DMS153 (cell line): ENCODE measurements at places on chromosomes 2 and 18.
A peak's percentile ranks its signal among the peaks of the same experiment; 100 is the strongest.

GRCh38 chr18:3889121-3889520 lies 439.1 kb downstream of the TGIF1 start:
- DNase-seq = no peak

DNA sequence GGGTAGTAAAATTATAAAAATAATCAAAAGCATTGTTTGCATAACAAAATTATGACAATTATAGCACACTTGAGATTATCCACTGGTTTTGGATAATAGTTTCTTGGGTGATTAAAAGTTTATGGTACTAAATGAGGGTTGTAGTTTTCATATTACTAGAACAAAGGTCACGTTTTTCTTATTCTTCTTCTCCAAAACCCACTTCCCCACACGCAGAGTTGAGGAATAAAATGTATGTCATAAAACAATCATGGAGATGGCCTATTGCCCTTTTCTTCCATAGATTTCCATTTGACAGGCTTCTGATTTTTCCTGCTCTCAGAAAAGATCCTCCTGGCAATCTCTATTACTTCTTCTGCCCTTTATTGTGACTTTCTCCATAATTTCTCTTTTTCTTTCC lies 863.9 kb downstream of the ERBB4 start:
- DNase-seq = no peak

DNA sequence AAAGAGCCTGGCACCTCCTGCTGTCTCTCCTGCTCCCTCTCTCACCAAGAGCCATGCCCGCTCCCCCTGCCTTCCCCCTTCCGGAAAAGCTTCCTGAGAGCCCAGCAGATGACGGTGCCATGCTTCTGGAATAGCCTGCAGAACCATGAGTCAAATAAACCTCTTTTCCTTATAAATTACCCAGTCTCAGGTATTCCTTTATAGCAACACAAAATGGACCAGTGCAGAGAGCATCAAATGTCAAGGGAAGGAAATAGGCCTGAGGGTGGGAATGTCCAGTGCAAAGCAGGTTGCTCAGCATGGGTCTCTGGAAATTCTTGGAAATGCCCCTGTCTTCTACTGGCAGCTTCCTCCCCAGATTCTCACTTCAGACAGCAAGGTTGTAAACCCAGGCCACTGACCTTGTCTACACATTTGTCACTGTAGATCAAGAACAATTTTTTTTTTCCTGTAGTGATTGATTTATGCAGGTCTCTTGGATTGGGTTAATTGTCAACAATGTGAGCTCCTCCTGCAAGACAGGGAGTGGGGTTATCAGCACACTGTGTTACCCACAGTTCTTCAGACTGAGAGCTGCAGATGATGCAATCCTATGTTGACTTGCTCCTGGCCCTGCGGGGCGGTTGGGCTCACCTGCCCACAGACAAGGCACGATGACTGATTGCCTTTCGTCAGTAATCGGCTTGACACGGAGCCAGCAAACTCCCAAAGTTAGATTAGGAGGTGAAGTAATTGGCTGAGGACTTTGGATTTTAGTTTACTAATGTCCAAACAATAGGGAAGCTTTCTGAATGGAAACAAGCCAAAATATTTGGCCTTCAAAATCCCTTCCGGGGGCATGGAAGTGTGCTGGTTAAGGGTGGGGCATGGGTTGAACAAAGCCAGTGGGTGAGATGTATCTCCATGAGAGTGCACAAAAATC lies 5.4 kb upstream of the BOD1L2 start:
- peak; percentile 88 for DNase-seq

- no peak for DNase-seq
Measured at GRCh38 chr2:59046401-59047372, 805.6 kb upstream of the FANCL start.

- DNase-seq = no peak
Measured at GRCh38 chr2:234670052-234670451, 173.2 kb upstream of the ARL4C start.

- DNase-seq = no peak
Measured at GRCh38 chr2:196262606-196263005, 91.2 kb upstream of the STK17B start.

GRCh38 chr2:119263025-119263424 lies 39.4 kb downstream of the STEAP3 start:
- DNase-seq = no peak

DNA sequence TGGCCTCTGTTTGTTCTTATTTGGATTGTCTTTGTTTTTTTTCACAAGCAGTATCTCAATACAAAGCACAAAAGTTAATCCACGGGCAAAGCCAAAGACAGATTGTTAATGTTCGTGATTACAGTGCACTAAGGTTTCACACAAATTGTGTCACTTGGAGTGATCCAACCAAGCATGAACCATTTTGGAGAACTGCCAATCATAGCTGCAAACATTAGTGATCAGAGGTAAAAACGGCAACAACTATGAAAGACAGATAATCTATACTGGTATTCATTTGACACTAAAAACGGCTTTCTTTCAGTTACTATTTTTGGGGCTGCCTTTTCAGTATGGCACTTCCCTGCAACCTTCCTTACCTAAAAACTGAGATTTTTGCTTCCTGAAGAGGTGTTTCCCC lies 213.1 kb upstream of the GULP1 start:
- no peak for DNase-seq

DNA sequence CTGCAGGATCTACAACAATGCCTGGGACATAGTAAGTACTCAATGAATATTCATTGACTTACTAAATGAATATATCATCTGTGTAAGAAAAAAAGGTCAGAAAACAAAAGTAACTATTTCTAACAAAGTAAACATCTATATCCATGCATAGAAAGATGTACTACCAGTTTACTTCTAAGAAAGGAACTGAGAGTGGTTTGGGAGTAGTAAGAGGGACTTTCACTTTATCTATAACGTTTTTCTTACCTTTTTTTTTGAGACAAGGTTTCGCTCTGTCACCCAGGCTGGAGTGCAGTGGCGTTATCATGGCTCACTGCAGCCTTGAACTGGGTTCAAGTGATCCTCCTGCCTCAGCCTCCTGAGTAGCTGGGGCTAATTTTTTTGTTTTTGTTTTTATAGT lies 25.7 kb downstream of the DHX57 start:
- no peak for DNase-seq

DNA sequence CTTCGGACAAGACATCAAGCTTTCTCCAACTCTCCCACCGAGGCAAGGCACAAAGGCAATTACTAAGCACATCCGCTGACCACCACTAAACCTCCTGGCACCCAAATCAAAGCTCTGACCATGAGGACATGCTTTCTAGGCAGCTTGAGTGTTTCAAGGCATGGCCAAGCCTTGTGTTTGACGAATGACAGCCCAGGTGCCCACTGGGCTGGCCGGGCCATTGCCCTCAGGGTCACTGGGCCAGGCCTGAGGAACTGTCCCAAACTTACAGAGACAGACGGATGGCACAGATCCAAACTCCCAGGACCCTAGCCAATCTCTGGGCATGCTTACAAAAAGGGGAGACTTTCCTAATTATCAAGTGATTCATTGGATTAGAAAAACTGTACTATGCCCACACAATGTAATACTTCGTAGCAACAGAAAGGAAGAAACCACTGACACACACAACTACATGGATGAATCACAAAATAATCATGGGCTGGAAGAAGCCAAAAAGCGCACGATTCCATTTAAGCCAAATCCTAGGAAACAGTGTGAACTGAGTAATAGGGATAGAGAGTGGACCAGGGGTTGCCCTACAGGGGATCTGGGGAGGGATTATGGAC lies 20.2 kb downstream of the CRACDL start:
- DNase-seq = no peak

DNA sequence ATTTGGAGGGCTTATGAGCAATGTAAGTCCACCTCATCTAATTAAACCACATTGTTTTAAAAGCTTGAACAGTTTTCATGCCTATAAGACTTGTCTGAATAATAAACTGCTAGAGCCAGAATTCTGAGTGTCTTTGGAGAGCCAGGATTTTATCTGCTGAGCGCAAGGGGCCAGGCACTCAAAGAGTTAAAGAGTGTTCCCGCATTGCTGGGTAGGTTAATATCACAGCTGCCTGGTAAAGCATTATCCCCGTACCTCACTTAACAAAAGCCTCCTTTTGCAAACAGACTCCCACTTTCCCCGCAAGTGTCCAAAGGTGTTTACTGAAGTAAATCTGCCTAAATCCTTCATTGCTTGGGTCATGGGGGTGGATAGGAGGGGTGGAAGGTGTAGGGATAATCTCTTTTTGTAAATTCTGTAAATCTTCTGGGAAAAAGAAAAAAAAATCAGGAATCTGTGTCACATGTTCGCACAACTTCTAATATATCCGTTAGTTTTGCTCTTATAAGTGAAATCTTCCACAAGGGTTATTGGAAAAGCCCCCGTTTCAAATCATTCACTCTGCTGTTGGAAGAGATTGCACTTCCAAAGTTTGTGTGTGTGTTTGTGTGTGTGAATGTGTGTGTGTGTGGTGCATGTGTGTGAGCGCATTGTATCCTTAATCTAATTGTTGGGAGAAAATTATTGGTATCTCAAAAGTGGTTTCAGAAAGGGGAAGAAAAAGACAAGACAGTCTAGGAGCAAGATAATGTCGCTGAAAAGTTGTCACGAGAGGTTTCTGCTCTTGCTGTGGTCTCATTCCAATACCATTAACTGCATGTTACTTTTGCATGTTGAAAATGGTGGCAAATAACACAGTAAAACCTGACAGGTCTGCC lies 10.7 kb downstream of the ZEB2 start:
- no peak for DNase-seq

GRCh38 chr2:85737961-85738360 lies 15.8 kb upstream of the ATOH8 start:
- DNase-seq = no peak

DNA sequence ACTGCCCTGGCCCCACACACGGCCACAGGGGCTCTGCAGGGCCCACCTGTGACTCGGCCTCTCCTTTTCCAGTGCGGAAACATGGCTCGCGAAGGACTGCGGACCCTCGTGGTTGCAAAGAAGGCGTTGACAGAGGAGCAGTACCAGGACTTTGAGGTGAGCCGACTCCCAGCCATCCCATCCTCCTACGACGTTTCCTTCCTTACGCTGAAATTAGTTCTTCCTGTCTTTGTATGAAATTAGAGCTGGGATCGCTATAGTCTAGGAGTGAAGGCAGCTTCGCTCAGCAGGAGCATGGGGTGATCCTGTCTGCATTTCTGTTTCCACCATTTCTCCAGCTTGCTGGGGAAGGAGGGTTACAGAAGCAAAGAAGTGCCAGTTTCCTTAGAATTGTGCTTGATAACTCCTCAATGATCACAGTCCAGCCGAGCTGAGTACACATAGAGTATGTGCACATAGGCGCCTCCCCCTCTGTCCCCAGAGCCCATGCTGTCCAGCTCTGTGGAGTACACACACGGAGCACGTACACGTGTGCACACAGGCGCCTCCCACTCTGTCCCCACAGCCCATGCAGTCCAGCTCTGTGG lies 59.1 kb upstream of the NFATC1 start:
- DNase-seq = no peak

- DNase-seq = no peak
Measured at GRCh38 chr18:39911716-39912115, 2043.3 kb upstream of the PIK3C3 start.

- DNase-seq = peak; percentile 23
Measured at GRCh38 chr18:74284191-74284979, 7.4 kb downstream of the CYB5A start.

DNA sequence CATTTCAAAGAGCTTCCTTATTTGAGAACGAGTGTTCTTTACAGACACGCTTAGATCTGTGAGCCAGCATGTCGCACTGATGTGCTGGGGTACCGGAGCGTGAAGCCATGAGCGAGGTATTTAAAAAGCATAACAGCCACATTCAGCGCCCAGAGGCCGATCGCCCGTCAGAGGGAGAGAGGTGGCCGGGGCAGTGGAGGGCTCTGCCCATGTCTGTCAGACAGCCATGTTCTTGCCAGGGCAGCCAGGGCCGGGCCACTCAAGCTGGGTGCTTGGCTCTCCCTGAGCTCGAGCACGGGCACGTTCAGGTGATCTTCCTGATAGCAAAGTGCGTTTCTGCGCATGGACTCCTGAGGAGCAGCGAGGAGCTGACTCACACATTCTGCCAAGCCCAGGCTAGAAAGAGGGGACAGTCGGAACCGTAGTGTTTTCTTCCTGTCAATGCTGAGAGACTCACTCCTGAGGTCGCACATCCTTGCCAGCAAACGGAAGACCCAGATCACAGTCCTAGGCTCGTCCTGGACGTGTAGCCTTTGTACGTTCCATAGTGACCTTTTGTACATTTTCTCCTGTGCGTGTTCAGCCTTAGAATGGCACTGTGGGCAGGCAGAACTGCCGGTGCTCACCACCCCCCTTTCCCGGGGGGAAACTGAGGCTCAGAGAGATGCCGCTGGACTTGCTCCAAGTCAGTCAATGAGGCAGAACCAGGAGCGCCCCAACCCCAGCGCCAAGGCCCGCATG lies 100.7 kb downstream of the NFATC1 start:
- DNase-seq = no peak

GRCh38 chr2:174835797-174836255 lies 71.6 kb upstream of the CHRNA1 start:
- no peak for DNase-seq

- no peak for DNase-seq
Measured at GRCh38 chr2:9184361-9184760, 22.3 kb upstream of the ASAP2 start.

DNA sequence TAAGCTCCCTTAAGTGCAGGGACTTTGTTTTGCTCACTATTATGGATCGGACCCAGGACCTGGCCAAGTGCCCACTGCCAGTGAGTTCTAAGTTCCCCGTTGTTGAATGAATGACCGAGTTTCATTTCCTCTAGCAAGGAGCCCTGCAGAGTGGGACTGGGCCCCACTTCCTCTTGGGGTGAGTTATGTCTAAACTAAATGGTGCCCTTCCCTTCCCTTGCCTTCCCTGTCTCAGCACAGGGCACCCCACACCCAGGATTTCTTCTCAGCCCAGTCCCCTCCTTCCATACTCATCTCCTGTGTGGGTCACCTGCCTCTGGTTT lies 195.3 kb upstream of the HS6ST1 start:
- DNase-seq = no peak
